Activated CD4-positive, alpha-beta T cell treated with anti-CD3 and anti-CD28 coated beads for 48 hours (primary cell): ENCODE measurements at places on chromosomes 7 and 10.

DNA sequence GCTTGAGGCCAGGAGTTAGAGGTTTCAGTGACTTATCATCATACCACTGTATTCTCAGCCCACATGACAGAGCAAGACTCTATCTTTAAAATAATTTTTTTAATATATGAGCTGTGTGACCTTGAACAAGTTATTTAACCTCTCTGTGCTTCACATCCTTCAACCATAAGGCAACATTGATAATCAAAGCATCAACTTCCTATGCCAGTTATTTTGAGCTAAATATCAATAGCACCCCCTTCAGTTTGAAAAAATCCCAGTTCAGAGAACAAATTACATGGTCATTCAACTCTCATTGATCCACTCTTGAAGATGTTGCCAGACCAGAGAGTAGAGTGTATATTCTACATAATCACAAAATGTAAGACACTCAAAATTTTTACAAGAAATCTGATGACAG lies 53.0 kb downstream of the ASNS start:
- no peak for DNase-seq

- peak; percentile 14 for DNase-seq
Observed at GRCh38 chr10:37754538-37755323, 102.7 kb downstream of the ZNF248 start.

GRCh38 chr7:50405221-50405620 lies 44.9 kb downstream of the FIGNL1 start:
- no peak for DNase-seq

GRCh38 chr7:63073286-63073685 lies 925.4 kb upstream of the ZNF722 start:
- DNase-seq, result no peak

- no peak for DNase-seq
Observed at GRCh38 chr10:122264436-122264835, 6.7 kb upstream of the BTBD16 start.

DNA sequence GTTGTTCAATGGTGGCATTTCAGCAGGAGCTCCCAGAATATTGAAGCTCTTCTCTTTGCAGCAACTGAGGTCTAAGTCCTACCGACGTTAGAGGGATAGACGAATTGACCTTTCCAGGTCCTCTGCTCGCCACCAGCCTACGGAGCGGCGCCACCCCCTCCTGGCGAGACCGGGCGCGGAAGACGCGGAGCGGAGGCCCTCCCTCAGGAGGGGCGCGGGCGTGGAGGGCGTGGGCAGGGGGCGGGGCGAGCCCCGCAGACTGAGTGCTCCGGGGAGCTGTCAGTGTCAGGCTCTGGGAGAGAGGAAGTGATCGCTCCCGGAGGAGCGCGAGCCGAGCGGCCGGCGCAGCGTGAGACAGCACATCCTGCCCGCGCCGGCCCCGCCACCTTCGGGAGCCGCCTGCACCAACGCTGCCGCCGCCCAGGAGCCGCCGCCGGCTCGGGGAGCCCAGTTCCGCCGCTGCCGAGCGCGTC lies at the start of gene DYNC1I1:
TSS of gene DYNC1I1 (plus strand) at position 257 of the 473 bp plus-strand sequence. CDS start 32,176 bp downstream, outside the sequence.
- DNase-seq, result peak; percentile 39

DNA sequence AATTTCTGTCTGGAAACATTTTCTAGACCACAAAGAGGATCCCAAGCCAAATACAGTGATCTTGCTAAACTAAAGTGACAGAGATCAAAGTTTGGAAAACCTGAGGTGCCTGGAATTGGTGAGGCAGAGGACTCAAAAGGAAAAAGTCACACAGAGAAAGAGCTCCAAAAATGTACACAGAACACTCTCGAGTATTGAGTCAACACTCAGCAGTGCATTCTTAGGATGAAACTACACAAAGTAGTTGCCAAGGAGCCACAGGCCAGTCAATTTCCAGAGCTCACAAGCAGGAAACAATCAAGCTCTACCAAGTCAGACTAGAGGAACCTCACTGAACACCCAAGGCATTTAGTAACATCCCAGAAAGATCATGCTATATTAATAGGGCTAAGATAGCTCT lies 61.3 kb downstream of the MICU1 start:
- peak; percentile 48 for DNase-seq

GRCh38 chr7:16564909-16565426 lies 38.3 kb downstream of the LRRC72 start:
- peak; percentile 21 for DNase-seq

DNA sequence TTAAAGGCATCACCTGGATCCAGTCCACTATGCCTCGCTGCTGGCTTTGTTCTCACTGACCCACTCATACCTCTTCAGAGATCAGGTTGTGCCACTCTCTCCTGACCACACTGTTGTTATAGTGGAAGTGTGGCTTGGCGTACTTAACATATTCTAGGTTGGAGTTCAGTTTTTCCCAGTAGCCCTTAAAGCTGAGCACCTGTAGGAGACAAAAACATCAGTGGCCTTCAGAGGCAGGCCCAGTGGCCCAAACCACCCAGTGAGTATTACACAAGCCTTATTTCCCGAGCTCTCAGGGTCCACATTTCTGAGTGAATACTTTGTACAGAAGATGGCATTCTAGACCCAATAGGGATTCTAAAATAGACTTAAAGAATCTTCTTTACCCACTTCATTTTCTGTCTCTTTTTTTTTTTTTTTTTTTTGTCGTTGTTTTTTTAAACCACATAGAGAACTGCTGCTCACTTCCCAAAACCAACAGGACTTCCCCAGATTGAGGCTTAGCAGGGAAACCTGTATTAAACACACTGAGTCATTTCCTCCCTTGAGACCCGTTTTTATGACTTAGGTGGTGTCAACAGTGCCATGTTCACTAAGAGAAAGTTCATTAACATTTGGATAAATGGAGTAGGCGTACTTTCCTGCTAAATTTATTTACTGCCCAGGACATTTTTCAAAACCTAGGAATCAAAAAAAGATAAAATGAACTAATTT lies 85.8 kb downstream of the GSAP start:
- peak; percentile 9 for DNase-seq

- DNase-seq, result no peak
Observed at GRCh38 chr10:90007226-90007625, 305.8 kb downstream of the KIF20B start.

DNA sequence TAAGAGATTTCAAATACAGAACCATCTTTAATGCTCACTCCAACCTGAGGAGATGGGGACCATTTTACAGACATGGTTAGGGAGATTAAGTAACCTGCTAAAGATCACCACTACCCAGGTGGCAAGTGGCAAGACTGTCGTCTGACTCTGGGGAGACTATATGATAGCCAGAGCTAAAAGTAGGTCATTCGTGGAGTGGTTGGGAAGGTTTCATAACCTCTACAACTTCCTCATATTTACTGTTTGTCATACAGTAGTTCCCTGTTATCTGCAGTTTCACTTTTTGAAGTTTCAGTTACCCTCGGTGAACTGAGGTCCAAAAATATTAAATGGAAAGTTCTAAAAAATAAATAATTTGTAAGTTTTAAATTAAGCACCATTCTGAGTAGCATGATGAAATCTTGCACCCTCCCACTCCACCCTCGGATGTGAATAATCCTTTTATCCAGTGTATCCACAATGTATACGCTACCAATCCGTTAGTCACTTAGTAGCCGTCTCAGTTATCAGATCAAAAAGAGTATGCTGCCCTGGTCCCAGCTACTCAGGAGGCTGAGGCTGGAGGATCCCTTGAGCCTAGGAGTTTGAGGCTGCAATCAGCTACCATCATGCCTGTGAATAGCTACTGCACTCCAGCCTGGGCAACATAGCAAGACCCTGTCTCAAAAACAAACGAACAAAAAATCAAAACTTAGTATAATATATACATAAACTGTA lies 14.9 kb upstream of the LGI1 start:
- no peak for DNase-seq

DNA sequence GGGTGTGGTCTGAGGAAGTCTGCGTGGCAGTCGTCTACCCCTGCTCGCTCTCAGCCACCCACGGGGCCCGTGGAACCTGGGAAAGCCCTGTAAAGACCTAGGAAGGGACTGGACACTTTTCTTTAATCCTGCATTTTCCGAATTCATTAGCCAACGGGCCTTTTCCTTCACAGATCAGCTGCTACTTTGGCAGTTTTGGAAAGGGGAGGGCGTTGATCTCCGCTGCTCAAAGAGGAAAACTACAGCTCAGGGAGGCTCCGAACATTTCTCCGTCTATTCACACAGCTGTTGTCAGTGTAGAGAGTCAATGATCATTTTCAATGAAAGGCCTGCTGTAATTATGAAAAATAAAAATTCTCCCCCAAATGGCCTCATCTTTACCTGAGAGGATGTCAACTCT lies 450.1 kb upstream of the MKI67 start:
- no peak for DNase-seq

DNA sequence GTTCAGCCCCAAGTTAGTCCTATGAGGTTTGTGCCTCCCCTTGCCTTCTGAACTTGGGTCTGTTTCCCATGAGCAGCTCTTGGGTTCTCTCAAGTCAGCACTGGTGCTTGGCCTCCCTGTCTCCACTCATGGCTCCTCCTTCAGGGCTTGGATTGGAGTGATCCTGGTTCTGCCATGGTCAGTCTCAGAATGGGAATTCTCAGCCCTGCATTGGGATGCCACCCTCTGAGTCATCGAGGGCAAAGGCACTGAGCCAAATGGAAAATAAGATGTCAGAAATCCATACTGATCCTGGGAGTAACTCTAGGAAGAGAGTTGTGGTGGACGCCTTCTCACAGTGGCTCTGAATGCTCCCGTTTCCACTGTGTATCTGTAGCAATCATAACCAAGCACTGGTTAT lies 233.4 kb upstream of the HABP2 start:
- no peak for DNase-seq

- DNase-seq, result no peak
Observed at GRCh38 chr10:80411267-80411668, 2.9 kb downstream of the PRXL2A start.

DNA sequence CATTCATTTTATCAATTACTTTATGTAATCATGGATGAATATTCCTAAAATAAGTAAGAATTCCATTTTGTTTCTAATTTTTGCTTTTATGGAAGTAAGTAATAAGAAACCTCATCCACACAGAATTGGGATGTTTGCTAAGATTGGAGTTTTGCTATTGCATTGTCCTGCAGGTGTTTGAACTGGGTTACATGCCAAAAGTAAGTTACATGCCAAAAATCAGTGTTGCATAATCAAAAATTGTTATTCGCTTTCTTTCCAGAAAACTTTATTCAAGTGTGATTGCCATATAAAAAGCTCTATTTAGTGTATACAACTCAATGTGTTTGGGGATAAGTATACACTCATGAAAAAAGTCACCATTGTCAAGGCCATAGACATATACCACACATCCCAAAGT lies 346.7 kb upstream of the PLXDC2 start:
- no peak for DNase-seq
